GM13976 (cell line): ENCODE measurements at places on chromosomes 5 and 9.

GRCh38 chr9:134419684-134420076 lies 93.4 kb downstream of the RXRA start:
- DNase-seq: no peak

DNA sequence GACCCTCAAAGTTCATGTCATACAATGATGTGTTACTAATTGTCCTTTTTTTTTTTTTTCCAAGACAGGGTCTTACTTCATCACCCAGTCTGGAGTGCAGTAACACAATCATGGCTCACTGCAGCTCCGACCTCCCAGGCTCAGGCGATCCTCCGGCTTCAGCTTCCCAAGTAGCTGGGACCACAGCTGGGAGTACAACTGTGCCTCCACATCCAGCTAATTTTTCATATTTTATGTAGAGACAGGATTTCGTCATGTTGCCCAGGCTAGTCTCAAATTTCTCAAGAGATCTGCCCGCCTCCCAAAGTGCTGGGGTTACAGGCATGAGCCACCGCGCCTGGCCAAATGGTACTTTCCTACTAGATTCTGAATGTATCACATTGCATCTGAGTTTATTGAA lies 49.4 kb upstream of the EBF1 start:
- DNase-seq: no peak

DNA sequence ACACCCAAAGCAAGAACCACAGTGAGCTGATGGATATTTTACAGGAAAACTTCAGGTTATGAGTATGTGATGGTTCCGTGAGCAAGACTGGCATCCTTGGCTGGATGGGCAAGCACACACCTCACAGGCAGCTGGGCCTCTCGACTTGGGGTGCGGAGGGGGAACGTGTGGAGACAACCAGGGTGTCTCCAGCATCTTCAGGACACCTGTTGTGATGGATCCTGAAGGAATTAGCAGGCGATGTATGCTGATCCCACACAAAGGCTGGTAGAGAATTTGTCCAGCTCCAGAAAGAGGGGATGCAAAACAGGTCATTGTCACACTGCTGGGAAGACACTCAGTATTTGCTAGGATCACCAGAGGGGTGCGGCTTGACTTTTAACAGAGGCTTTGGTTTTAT lies 42.7 kb downstream of the SECISBP2 start:
- DNase-seq: no peak

DNA sequence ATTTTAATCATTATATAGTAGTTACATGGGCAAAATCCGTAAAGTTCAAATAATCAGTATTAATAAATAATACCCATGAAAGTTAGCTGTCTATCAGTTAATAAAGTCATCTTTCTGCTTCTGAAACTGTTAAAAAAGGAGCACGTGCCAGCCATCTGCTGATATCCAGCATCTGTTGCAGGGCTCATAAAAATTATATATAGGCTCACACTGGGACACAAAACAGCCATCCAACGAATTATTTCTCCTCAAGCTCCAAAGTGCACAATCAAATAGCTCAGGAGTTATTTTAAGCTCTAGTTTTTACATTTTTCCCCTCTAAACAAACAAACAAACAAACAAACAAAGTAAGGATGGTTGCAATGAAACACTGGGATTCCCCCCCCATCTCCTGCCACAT lies 48.3 kb downstream of the MRPS27 start:
- DNase-seq: no peak

- DNase-seq: no peak
Measured at GRCh38 chr5:22111320-22111719, 741.8 kb downstream of the CDH12 start.

GRCh38 chr9:104177003-104177611 lies 83.0 kb downstream of the SMC2 start:
- DNase-seq: no peak
